ENCODE measurements at places on chromosomes 7 and 10.

- DNase-seq: no peak
Observed at GRCh38 chr7:103413407-103413806, 32.6 kb downstream of the SLC26A5 start.

- DNase-seq: no peak
Observed at GRCh38 chr7:31663072-31663471, 23.9 kb upstream of the PPP1R17 start.

DNA sequence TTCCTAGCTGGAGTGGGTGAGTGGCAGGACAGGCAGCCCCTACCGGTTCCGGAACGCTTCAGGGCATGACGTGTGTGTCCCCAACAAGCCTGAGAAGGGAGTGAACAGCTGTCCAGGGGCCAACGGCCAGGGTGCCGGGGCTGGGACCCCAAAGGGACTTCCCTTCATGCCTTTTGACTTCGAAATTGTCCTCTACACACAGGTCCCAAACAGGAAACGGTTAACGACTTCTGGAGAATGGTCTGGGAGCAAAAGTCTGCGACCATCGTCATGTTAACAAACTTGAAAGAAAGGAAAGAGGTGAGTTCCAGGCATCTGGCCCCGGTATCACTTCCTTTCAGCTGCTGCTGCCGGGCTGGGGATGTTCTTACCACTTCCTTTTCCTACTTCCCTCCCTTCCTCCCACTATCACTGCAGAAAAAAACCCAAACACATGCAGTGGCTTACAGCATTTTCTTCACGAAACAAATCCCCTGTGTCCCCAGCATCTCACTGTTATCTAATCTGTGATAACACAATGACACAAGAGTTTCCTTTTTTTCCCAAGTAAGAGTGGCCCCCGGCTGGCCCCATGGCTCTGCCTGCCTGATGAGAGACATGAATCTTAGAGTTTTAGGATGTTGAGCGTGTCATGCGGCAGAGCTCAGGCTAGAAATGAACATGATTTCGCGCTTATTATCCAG, 63.2 kb downstream of the MKI67 start:
- DNase-seq: peak; percentile 54

GRCh38 chr10:29771376-29771775, 136.6 kb upstream of the SVIL start:
- DNase-seq: no peak

DNA sequence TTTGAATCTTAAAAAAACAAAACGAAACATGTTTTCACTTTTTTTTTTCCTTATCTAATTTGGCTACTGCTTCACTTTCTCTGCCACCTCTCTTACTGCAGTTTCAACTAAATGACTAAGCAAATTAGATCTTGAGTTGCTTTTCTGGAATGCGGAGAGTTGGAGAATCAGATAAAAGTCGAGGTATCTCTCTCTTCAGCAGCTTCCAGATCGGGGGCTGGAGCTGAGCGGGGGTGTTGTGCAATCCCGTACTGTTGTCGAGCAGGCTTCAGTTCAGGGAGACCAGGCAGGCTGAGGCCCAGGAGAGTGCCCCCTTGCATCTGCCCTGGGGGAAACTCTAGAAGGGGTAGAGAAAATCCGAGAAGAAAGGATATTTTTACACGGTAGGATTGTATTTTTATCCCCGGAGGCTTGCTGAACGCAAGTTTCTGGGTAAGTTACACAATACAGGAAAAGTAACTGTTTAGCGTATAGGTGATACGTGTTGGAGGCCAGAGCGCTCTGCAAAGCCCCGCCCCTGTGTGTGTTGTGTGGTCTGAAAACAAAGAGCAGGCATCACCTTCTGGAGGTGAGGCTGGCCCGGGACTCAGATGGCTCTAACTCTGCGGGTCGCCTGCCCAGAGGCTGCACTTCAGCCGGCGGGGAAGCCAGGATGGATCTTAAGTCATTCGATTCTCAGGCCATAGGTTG, 116.6 kb downstream of the KLF6 start:
- DNase-seq: no peak

DNA sequence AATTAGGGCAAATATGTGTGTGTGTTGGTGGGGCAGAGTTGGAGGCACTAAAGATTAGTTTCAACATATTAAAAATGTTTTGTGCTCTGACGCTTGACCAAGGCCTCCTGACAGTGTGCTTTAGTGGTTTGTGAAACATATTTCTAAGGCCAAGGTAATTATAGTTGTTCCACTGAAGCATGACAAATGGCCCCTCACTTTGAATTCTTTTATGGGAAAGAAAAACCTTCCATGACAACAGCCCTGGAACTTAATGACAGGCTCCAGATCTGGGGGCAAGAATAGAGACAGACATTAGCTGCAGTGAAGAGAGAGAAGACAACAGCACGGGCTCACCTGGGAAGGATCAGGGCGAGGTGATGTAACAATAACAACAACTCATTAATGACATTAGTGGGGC, 155.8 kb downstream of the CHN2 start:
- no peak for DNase-seq

GRCh38 chr10:96648297-96648696, 61.5 kb upstream of the TM9SF3 start:
- no peak for DNase-seq

DNA sequence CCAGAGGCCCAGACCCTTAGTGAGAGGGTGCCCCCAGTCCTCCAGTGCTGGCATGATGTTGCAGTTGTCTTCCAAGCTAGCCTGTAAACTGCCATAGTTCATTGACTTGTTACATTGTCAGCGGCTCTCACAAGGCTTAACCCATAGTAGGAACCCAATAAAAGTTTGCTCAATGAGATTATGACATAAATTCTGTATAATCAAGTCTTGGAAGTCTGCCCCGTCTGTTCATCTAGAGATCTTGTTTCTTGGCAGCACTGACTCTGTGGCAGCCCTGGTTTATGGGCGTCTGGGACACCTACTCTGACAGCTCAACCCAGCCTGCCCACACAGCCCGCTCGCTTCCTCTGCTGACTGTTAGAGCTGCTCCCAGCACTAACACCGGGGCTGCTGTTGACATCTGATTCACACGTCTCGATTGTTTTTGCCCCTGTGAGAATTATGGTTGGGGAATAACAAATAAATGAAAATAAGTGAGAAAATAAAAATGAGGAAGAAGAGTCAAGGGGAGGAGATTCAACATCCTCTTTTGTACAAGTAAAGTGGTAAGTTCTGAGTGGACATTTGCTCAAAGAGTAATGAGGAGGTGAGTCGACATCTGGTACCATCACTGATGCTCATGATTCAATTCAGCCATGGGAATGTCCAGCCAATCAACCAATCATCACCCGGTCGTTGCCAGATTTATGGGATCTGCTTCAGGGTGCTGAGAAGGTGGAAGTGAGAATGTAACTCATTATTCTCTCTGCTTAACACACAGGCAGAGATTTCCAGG, 160.8 kb downstream of the SPAG6 start:
- peak; percentile 28 for DNase-seq

GRCh38 chr7:74183653-74184450, 9.7 kb downstream of the EIF4H start:
- no peak for DNase-seq

- DNase-seq: no peak
Observed at GRCh38 chr10:105068497-105068896, 427.4 kb downstream of the SORCS3 start.

DNA sequence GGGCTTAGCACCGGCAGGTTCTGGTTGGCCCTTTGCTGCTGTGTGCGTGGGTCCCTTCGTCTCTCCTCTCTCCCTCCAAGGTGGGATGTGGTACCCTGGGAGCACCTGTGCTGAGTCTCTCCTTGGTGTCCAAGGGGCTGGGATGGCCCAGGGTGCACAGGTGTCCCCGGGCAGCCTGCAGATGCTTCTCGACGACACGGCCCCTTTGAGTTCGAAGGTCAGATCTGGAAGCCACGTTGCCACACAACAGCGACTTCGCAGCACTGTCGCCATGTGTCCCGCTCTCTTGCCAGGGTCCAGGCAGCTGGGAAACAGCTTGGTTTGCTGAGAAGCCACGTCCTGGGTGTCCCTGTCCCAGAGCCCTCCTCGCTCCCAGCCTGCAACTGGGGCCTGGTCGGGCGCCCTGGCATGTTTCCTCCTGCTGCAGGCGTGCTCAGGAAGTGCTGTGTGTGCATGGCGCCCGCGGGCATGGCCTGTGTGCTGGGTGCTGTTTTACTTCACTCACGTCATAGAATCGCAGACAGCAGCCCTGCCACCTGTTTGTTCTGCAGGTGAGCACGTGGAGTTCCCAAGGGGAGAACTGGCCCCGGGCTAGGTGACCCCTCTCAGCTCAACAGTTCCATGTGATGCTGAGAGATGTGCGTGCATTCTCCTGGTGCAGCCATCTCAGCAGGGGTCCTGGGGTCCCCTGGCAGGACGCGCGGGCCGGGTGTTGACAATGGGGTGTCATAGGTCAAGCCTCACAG, 70.9 kb downstream of the DNAJB6 start:
- DNase-seq: no peak

GRCh38 chr10:27815261-27815660, 69.6 kb upstream of the MKX start:
- no peak for DNase-seq

GRCh38 chr7:112510001-112510742, 29.4 kb downstream of the LSMEM1 start:
- DNase-seq: peak; percentile 32

DNA sequence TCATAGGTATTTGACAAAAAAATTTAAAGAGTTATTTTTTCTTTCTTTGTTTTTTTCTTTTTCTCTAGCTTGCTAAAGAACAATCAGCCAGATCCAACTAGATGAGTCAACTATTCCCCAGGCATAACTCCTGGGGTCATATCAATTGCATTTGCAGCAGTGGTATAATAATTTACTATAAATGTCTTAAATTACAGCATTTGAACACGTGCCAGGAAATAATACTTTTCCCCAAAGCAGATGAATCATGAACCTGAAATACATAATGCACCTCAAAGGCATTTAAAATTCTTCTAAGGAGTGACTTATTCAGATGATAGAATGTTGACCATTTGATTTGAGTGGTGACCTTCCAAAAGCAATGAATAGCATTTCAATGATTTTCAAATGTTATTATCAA, 190.1 kb downstream of the LRRTM3 start:
- DNase-seq: no peak

DNA sequence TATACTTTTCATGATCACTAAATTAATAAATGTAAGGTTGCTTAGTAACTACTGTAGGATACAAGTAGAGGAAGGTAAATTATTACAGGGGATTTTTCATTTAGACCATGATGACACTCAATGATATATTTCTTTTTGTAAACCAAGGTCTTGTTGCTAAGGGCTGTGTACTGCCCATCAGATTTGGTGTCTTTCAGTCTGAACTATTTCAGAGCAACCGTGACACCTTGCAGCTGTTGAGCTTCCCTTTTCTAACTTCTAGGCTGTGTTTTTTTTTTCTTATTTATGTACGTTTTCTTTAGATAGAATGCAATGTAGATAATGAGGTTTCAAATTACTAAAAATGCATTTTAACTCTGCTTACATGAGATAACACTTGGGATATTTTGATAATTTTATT, 292.0 kb upstream of the MBL2 start:
- no peak for DNase-seq

- DNase-seq: no peak
Observed at GRCh38 chr7:56449762-56450161, 333.5 kb upstream of the NUPR2 start.

DNA sequence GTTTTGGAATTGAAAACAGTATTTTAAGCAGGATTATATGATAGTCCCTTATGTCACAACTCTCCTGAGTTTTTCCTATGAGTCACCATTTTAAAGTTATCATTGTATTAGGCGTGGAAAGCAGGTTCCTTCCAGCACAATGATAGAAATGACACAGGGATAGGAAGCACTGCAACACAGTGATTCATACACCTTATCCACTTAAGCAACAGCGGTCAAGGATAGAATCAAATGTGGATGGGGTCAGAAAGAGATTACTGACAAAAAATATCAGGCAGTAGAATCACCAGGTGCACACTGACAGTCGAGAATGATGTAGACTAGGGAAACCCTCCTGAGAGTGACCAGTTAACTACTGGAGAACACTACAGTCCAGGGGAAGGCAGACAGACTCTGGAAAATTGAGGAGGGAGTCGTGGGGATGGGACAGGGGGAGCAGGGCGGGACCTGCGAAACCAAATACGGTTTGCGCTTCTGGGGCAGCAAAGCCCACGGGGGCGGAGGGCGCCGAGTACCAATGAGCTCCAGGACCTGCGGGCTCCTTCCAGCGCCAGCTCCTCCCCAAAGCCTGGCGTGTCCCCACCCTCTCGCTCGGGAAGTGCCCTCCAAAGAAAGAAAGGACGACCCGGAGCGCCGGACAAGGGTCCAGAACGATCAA, 479 bp downstream of the PNPLA8 start:
- DNase-seq: peak; percentile 75

DNA sequence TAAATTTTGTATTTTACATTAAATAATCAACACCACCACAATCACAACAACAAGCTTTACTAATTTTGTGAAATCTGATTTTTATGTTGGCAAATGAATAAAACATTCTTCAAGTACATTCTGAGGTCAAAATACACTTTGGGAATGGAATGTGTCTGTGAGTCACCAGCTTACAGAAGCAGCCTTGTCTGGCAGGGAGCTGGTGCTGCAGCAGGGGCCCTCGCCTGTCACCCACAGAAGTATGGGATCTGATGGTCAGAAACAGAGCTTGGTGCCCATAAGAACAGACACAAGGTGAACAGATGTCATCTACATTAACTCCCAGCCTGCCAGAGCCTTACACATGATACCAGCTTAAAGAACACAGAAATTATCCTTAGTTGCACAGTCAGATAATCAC, 496.9 kb downstream of the CCSER2 start:
- no peak for DNase-seq

- no peak for DNase-seq
Observed at GRCh38 chr7:618539-619367, 99.1 kb upstream of the PDGFA start.

- DNase-seq: no peak
Observed at GRCh38 chr10:8112230-8112905, 57.9 kb downstream of the GATA3 start.

- DNase-seq: no peak
Observed at GRCh38 chr10:114181971-114182370, 2.8 kb downstream of the TDRD1 start.

DNA sequence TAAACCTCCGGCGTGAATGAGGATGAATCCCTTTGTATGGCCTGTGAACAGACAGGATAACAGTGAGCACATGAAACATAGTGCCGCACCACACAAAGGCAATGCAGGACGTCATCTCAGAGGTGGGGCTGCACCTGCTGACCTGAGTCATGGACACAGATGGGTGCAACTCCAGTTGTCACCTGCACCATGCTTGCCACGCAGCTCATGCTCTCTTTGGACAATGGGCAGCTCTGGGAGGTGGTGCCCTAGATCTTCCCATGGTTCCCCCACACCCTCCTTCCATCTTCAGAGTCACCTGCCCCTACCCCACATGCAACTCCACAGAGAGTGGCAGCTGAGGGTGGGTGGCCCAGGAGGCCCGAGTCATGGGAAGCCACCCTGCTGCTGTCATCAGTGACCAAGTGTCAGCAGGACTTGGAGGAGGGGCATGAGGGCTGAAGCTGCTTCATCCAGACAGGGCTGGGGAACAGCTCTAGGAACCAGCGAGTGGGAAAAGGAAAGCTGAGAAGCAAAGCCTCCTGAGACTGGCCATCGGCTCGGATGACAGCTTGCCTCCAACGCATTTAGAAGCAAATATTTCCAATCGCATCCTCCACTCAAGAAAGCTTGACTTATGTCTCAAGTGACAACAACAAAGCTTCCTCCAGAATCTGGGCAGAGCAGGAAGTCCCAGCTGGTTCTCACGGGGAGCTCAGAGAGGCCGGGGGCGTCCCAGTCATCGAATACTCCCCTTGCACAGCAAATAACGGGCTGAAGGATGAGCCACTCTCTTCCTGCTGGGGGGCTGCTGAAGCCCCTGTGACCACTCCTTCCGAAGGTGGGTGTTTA, 27.1 kb downstream of the VIPR2 start:
- no peak for DNase-seq

- DNase-seq: no peak
Observed at GRCh38 chr10:3110782-3111620, 43.7 kb downstream of the PFKP start.

- DNase-seq: peak; percentile 12
Observed at GRCh38 chr10:110273474-110273873, 31.2 kb downstream of the SMNDC1 start.

All from GM10248 (cell line).